ENCODE measurements at places on chromosomes 6 and 20.

DNA sequence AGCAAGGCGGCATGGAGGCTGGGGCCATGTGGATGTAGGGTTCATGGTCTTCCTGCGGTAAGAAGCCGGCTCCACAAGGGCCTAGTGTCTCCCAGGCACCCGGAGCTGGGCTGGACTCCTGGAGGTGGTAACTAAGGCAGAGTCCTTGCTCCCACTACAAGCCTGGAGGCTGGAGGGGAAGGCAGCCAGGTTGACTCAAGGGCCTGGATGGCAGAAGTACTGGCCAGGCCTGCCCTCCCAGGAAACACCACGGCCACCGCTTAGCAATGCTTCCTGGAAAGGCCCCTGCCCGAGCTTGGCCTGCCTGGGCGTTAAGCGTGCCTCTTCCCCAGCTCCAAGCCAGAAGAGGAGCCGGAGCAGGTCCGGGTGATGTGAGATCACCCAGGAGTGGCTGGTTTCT is 182.0 kb downstream of the ZDHHC14 start:
- DNase-seq = no peak

DNA sequence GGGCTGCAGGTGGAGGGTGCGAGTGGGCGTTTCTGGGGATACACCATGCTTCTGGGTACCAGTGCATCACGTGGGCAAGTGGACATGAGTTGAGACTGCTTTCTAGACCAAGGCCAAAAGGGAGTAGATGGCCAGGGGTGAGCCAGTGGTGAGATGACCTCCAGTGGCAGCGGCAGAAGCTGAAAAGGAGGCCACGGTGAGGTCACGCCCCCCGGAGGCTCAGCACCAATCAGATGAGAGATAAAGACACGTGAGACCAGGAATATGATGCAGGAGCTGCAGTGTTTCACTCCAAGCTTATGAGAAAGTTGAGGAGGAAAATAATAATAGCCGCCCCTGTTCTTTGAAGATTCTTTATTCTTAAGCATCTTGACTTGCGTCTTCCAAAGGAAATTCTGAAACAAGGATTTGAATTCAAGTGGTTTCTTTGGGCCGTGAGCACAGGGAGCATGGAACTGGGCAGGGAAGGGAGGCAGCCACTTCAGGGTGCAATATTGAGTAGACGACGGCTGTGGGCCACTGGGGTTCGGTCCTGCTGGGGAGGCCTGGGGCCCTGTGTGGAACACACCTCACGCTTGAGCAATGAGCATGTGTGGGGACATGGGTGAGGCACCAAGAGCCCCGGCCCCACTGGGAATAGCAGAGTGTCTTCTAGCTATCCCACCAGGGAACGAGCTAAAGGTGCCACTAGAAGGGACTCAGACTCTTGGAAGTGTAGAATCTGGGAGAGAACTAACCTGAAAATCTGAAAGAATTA is 156.7 kb upstream of the LRFN2 start:
- DNase-seq = no peak

DNA sequence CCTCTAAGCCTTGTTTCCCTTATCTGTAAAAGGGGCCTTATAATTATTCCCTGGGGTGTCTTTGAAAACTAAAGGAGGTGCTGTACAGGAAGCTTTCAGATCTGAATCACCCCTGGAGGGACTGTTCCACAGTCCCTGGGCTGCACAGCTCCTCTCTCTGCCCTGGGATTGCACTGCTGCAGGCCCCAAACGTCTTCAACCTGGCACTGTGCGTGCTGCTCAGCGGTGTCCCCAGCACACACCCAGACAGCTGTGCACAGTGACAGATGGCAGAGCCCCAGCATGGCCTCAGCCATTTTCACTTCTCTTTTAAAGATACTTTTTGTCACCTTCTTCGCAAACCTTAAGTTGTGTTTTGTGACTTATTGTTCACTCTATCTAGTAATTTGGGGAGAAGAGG is 50.7 kb upstream of the INSM1 start:
- no peak for DNase-seq

DNA sequence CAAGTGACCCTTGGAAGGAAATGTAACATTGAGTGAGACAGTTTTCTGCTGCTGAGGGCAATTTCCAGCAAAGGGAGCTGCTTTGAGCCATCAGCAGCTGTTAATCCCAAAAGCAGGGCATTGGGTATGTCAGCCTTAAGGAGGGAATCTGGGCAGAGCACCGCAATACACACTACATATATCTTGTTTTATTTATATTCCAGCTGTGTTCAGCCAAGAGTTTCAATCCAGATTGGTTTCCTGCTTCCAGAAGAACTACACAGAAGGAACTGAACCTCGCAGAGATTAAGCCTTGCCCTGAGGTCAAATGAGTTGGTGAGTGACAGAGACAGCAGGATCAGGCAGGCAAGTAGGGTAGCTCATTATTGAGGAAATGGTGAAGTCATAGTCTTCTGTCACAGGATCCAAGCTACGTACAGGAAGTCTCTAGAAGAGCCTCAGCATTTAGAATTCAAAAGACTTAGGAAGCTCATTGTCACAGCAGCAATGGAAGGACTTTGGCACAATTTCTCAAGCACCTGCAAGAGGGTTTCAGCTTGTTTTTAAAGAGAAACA is 109.9 kb upstream of the HEY2 start:
- no peak for DNase-seq

DNA sequence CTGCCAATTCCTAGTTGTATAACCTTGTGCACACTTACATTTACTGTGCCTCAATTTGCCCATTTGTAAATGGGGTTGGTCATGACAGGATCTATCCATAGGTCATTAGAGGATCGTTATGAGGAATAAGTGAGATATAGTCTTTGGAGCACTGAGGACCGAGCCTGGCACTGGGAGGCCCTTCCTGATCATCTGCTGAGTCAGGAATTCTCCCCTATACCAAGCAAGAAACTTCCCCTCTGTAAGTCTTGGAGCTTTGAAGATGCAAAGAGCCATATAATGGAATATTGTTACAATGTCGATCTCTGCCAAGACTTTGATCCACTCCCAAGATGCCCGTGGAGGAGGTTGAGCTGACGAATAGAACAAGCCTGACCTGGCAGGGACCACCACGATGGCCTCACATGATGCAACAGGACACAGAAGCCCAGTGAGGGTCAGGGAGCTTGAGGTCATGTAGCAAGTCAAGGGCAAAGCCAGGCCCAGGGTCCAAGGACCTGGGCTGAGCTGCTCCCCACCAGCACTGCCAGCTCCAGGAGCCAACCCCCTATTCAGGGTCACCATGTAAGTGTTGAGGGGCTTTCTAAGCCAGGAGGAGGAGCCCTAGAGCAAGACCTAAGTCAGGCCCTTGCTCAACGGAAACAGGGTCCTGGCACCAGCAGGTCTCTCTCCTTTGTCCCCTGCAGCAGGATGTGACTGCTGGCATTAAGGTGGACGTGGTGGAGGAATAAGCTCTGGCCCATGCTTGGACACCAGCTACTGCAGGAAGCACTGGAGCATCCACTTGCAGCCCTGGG is 16.7 kb downstream of the PDRG1 start:
- no peak for DNase-seq

- no peak for DNase-seq
These were observed 13.4 kb downstream of the GNL1 start for GRCh38 chr6:30542915-30543314.

DNA sequence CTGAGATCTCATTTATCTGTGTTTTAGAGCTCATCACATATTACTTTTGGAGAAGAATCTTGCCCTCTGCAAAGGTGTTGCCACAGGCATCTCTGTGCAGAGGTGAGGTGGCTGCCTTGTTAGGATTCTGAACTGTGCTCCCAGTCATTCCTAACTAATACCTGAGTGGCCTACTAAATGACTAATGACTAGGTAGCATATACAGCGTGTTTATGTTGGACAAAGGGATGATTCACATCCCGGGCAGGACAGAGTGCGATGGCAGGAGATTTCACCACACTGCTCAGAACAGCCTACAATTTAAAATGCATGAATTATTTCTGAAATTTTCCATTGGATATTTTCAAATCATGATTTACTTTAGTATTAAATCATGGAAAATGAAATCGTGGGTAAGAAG is 23.1 kb upstream of the CGA start:
- no peak for DNase-seq

DNA sequence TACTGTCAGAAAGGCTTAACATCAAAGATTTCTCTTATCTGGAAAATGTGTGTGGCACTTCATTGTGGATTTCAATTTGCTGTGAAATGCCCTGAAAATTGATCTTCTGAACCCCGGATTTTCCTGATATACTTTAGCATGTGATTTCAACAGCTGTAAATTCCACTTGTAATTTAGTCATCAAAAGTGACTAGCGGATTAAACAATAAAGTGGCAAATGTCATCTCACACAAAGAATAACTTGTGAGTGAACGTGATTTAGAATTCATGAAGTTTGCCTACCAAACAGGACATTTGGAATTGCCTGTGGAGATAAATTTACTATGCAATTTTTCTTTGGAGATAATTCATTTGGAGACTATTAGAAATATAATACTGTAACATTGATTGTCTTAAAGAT is 601.6 kb downstream of the COL12A1 start:
- no peak for DNase-seq

- no peak for DNase-seq
These were observed 23.9 kb downstream of the FAM50B start for GRCh38 chr6:3873051-3873450.

DNA sequence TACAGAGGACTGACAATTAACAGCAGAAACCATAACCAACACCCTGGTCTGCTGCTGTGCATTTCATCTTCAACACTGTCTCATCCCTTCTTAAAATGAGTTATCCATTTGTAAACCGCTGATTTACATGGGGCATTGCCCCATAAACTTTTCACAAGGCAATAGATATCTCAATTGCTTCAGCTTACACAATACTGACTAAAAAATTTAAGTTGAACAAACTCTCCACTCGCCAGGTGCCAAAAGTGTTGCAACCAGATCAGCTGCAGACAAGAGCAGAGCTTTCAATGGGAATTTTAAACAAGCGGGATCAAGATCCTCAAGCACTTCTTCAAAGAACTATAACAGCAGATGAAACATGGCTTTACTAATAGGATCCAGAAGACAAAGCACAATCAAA is 183.0 kb downstream of the TASP1 start:
- DNase-seq = no peak

DNA sequence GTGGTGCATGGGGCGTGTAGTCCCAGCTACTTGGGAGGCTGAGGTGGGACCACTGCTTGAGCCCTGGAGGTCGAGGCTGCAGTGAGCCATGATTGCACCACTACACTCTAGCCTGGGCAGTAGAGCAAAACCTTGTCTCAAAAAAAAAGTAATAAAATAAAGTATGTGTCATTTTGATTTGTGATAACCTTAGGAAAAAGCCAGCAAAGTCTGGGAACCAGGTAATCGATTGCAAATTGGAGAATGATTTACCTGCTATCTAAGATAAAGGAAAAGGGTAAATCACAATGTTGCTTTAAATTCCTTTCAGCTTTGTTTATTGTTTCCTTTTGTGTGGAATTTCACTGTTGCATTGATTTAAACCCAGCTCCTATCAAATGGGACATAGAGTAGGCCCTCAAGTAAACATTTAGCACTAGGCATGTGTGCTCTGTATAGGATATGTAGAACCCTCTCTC is 59.0 kb downstream of the SGK1 start:
- DNase-seq = no peak

DNA sequence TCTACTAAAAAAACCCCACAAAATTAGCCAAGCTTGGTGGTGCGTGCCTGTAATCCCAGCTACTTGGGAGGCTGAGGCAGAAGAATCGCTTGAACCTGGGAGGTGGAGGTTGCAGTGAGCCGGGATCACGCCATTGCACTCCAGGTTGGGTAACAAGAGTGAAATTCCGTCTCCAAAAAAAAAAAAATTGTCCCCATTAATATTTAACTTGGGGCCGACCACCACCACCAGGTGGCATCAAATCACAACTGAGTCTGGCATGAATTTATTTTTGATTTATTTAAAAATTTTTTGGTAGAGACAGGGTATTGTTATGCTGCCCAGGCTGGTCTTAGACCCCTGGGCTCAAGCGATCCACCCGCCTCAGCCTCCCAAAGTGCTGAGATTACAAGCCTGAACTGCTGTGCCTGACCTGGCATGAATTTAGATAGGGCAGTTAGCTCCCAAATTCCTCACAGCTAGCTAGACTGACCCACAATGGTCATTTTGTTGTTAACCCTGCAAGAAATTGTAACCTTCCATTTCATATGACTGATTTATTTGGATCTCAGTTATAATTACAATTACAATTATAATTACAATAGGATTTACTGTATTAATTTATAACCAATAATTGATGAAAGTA is 17.1 kb upstream of the BEND3 start:
- DNase-seq = no peak

- DNase-seq = no peak
These were observed 17.8 kb upstream of the HSF2 start for GRCh38 chr6:122381494-122382265.

- DNase-seq = no peak
These were observed 38.7 kb upstream of the IPCEF1 start for GRCh38 chr6:154395316-154395715.

DNA sequence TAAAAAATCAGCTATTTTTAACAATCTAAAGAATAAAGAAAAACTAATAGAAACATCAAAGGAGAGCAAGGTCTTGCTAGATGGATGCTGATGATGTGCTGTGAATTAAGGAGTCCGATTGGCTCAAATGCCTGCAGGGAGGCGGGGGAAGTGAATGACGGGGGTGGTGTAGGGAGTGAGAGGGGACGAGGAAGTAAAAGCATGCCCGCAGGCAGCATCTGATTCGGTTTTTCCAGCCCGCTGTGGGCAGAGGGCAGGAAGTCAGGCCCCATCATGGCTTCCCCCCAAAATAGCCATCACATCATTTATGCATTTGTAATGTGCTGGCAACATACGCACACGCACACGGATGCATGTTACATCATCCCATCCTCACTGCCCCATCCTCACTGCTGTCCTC is 10.3 kb downstream of the RSPO4 start:
- DNase-seq = no peak

DNA sequence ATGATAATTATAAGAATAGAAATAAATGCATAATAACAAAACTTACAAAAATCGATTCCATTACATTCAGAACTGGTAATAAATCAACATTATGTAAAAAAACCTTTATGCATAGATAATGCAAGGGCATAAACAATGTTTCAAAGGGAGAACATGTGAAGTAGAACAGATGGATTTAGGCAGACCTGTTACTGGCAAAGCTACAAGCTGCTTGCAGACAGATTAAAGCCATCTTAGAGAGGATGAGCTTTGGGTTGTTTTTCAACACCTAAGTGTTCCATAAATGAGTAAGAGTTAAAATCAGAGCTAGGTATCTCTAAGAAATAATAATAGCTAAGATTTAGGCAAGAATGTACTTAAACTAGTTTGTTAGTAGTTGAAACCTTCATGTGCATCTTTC is 37.2 kb downstream of the SNAP25 start:
- no peak for DNase-seq

- no peak for DNase-seq
These were observed 59.6 kb downstream of the EFCAB8 start for GRCh38 chr20:32918296-32918695.

- no peak for DNase-seq
These were observed 15.5 kb downstream of the TRIM15 start for GRCh38 chr6:30178837-30179236.

GRCh38 chr20:38128691-38129090 is 36.4 kb downstream of the TGM2 start:
- DNase-seq = no peak

GRCh38 chr6:83615025-83615999 is 93.6 kb downstream of the SNAP91 start:
- DNase-seq = no peak

Data from stimulated activated CD8-positive, alpha-beta memory T cell treated with anti-CD3 and anti-CD28 coated beads, Interleukin-4, amount 100 ng/mL, for 1 hour (primary cell).